ENCODE measurements at places on chromosomes 3 and 15. TPM values are rescaled to one million over a fixed set of nuclear protein-coding genes. Genes with fewer than 3 reads are reported as not detected.

GRCh38 chr15:73926219-73927002 is at the start of gene LOXL1:
Gene LOXL1, plus strand, starts transcription at chr15:73926462. Its CDS starts 322 bp downstream, at chr15:73926784.
- peak; percentile 44 for DNase-seq

The OR5H6 gene
- not detected for total RNA-seq

GRCh38 chr3:29285471-29286071 is 4.7 kb downstream of the RBMS3 start:
- DNase-seq, result no peak

The TP63 gene
- 0.96 TPM for total RNA-seq

GRCh38 chr15:53982071-53982680 is 3.9 kb downstream of the UNC13C start:
- no peak for DNase-seq

GRCh38 chr3:159945930-159946329 is 42.7 kb upstream of the IL12A start:
- DNase-seq, result no peak

GRCh38 chr3:141089339-141090152 is 38.4 kb downstream of the SPSB4 start:
- DNase-seq, result no peak

The RIOX2 gene
- 28.5 TPM for total RNA-seq

GRCh38 chr3:192848371-192849233 is 69.1 kb downstream of the MB21D2 start:
- DNase-seq, result no peak

The NUDT16 gene
- 86.7 TPM for total RNA-seq

Data from breast epithelium (tissue), 4 donors.